ENCODE measurements at places on chromosomes 6 and 20.

DNA sequence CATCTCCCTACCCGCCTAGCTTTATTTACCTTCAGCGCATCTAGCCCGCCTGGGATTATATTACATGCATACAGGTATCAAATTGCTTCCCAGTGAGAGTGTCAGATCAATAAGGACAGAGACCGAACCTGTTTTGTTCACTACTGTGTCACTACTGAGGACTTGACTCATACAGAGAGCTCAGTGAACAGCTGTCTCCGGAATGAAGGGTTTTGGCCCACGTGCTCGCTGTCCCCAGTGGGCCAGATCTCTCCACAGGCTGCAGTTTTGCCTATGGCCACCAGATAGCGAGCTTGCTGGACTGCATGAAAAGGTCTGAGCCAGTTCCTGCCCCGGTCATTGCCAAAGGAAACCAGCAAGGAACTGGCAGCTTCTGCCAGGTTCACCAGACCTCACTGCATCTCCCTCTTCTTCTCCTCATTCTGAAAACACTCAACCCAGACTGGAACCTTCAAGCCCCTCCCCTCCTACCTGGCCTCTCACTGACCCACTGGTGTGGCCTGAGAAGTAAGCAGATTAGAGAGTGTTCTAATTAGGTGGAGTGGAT, 150.8 kb downstream of the ZMYND8 start:
- DNase-seq: peak; percentile 72

DNA sequence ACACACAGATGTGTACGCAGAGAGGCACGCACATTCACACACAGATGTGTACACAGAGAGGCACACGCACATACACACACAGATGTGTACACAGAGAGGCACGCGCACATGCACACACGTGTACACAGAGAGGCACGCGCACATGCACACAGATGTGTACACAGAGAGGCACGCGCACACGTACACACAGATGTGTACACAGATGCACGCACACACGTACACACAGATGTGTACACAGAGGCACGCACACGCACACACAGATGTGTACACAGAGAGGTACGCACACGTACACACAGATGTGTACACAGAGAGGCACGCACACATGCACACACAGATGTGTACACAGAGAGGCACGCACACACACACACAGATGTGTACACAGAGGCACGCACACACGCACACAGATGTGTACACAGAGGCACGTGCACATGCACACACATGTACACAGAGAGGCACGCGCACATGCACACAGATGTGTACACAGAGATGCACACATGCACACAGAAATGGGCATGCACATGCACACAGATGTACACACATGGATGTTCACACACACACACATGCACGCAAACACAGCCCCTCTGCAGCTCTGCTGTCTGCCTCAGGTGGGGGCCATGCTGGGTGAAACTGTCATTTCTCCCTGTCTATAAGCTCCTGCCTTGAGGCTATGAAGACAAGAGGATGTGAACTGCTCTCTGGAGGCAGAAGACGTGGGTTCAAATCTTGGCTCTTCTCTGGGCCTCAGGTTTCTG, 14.3 kb upstream of the MYT1 start:
- no peak for DNase-seq

DNA sequence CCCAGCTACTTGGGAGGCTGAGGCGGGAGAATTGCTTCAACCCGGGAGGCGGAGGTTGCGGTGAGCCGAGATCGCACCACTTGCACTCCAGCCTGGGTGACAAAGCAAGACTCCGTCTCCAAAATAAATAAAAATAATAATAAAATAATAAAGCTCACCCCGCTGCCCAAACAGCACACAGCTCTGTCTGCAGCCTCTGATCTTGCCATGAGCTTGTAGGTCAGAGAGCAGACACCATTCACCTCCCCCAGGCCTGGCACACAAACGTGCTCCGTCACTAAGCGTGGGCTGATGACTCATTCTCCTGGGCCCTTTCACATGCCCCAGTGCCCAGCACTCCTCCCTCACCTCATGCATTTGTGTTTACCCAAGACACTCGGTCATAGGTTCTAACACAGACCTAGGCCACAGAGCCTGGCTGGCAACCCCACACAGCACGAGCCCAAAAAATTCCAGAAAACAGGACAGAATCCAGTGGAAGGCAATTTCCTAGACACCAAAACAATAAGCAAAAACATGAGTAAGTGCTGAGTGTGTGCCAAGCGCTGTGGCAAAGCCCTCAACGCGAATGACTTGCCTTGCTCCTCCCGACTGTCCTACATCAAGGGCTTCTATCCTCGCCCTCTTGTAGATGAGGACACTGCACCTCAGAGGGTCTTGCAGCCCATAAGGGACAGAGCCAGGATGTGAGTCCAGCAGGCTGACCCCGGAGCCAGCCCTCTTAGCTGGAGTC, 18.0 kb downstream of the ATP9A start:
- peak; percentile 55 for DNase-seq

GRCh38 chr6:118704915-118705314, 53.5 kb upstream of the CEP85L start:
- DNase-seq: no peak

GRCh38 chr6:100479179-100480035, 14.7 kb upstream of the SIM1 start:
- peak; percentile 29 for DNase-seq

- no peak for DNase-seq
Measured at GRCh38 chr6:72857791-72858585, 236.1 kb downstream of the KCNQ5 start.

All from iPS-NIHi11 (cell line).